Hematopoietic multipotent progenitor cell (in vitro differentiated cells): ENCODE measurements at places on chromosomes 6 and 20. TPM values are rescaled to one million over a fixed set of nuclear protein-coding genes. Genes with fewer than 3 reads are reported as not detected.

Gene PMEPA1
- total RNA-seq = 1.9 TPM

Gene PTCHD4
- under 0.01 TPM for total RNA-seq

Gene ARID1B
- total RNA-seq = 107 TPM

Gene PPIL1
- total RNA-seq = 17.8 TPM

Gene MYB
- total RNA-seq = 250 TPM

Gene ARFGEF3
- total RNA-seq = under 0.01 TPM

Gene MUCL3
- not detected for total RNA-seq

Gene CALHM5
- under 0.01 TPM for total RNA-seq

Gene RSPH9
- 0.27 TPM for total RNA-seq

Gene IL17A
- total RNA-seq = under 0.01 TPM

Gene TSPO2
- total RNA-seq = not detected

Gene PTK6
- under 0.01 TPM for total RNA-seq

Gene KIAA0408
- under 0.01 TPM for total RNA-seq

Gene OTOR
- not detected for total RNA-seq

Gene HCK
- total RNA-seq = 23.4 TPM

Gene TOX2
- total RNA-seq = not detected

DNA sequence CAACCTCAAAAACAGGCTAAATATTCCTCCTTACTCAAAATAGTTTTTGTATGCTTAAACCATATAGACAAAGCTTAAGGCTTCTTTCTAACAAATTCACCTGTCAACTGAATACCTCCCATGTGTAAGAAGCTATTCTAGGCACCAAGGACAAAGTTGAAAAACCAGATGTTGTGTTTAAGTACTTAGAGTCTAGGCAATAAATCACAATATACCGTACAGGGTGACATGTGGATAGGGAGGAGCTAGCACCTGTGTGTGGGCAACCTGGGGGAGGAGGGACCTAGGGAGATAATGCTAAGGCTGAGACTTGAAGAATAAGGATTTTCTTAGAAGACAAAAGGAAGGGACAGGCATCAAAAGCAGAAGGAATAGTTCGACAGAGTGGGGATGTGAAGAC, 123.5 kb downstream of the LMBRD1 start:
- DNase-seq = no peak

DNA sequence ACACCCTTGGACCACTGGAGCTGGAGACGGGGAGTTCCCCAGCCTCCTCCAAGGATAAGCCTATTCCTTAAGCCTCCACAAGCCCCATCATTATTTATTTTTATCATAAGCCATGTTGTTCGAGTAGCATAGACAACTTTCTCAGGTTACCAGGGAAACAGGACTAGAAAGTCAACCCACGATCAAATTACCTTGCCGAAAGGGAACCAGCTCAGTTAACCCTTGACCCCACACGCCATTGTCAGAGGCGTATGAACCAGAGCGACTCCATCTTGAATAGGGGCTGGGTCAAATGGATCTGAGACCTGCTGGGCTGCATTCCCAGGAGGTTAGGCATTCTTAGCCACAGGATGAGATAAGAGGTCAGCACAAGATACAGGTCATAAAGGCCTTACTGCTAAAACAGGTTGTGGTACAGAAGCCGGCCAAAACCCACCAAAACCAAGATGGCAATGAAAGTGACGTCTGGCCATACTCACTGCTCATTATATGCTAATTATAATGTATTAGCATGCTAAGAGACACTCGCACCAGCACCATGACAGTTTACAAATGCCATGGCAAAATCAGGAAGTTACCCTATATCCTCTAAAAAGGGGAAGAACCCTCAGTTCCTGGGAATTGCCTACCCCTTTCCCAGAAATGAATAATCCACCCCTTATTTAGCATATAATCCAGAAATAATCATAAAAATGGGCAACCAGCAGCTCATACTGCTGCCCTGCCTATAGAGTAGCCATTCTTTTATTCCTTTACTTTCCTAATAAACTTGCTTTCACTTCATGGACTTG, 22.4 kb downstream of the SYNJ2 start:
- no peak for DNase-seq

DNA sequence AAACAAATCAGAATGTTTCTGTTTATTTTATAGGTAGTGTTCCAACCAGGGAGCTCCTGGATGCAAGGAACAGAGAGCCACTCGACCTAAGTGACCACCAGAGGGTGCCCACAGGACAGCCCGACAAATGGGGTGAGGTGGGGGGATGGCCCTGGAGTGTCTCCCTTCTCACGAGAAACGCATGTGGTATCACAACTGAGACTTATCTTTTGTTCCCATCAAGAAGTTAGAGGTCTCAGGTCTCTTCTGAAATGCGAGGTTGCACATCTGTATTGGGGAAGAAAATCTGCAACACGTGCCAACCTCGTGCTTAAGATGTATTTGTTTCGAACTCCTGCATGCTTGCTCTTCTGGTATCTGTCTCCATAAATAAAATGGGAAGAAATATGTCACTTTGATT, 104.0 kb downstream of the ISM1 start:
- DNase-seq = peak; percentile 11

GRCh38 chr6:15232836-15233510, 12.9 kb upstream of the JARID2 start:
- no peak for DNase-seq

GRCh38 chr20:63529861-63530787, 7.1 kb downstream of the PTK6 start:
- no peak for DNase-seq

- no peak for DNase-seq
These were observed 57.9 kb upstream of the NHSL1 start for GRCh38 chr6:138557147-138557546.

DNA sequence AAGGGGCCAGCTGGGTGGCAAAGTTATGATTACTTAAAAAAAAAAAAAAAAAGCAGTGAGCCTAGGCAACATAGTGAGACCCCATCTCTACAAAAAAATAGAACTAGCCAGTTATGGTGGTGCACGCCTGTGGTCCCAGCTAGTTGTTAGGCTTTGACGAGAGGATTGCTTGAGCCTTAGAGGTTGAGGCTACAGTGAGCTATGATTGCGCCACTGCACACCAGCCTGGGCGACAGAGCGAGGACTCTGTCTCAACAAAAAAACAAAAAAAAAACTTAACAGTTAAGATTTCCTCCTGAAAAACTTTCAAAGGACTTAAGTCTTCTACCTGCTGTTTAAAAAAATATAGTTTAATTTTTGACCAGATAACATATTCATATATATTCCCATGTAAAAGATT, 2.4 kb downstream of the GTSF1L start:
- DNase-seq = no peak

- no peak for DNase-seq
These were observed 566.3 kb downstream of the DHX35 start for GRCh38 chr20:39528436-39528835.

- DNase-seq = no peak
These were observed 70.7 kb upstream of the NOTCH4 start for GRCh38 chr6:32294566-32294965.

- no peak for DNase-seq
These were observed 18.1 kb downstream of the ENPP1 start for GRCh38 chr6:131825946-131826345.

GRCh38 chr20:63351811-63352591, 9.1 kb downstream of the CHRNA4 start:
- DNase-seq = no peak

- peak; percentile 48 for DNase-seq
These were observed 34.2 kb upstream of the KCNK5 start for GRCh38 chr6:39263303-39264037.

- no peak for DNase-seq
These were observed 50.0 kb downstream of the CNKSR3 start for GRCh38 chr6:154460306-154461071.

- DNase-seq = no peak
These were observed 65.2 kb upstream of the UST start for GRCh38 chr6:148681666-148682065.

GRCh38 chr6:63097222-63097621, 114.0 kb upstream of the FKBP1C start:
- no peak for DNase-seq

DNA sequence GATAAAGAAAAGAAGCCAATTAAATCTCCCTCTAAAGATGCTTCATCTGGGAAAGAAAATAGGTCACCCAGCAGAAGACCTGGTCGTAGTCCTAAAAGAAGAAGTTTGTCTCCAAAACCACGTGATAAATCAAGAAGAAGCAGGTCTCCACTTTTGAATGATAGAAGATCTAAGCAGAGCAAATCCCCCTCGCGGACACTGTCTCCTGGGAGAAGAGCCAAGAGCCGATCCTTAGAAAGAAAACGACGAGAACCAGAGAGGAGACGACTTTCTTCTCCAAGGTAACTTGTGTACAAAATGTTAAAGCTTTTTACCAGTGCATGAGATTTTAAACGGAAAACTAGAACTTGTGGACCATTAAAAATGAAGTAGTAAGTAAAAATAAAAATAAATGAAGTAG, 46.5 kb downstream of the FAM217A start:
- DNase-seq = no peak

- DNase-seq = no peak
These were observed 53.4 kb upstream of the ECI2 start for GRCh38 chr6:4188801-4189200.

DNA sequence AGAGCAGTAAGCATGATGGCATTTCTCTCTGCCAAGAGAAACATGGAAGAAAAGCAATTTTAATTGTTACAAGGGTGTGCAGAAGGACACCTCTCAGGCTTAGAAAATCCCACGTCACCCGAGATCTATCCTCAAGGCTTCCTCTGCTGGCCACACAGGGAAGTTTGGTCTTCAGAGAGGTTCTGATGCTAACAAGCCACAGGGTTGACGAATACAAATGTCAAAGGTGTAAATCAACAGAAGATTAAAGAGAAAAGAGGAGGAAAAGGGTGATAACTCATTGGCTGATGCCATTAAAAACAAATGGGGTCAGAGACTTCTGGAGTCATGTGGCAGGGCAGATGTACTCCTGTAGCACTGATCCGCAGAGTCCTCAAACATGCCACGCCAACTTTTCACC, 33.6 kb upstream of the SPDEF start:
- DNase-seq = no peak

- DNase-seq = no peak
These were observed 69.5 kb upstream of the LTV1 start for GRCh38 chr6:143773506-143774150.

DNA sequence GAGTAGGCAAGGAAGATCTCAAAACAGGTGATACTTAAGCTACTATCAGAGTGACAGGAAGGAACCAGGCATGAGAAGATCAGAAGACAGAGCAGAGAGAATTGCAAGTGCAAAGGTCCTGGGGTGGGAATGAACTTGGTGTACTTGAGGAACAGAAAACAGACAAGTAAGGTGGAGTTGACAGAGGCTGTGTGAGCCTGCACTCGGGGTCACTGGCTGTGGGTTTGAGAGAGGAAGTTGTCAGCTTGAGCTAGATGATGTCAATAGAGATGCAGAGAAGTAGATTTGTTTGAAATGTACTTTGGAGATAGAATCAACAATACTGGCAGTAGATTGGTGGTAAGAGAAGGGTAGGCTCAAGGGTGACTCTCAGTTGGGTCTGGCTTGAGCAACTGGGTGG, 209.5 kb downstream of the CLIC5 start:
- DNase-seq = no peak

GRCh38 chr6:30325873-30326525, 728 bp upstream of the TRIM39 start:
- peak; percentile 84 for DNase-seq

GRCh38 chr20:24960861-24961260, 11.8 kb downstream of the CST7 start:
- DNase-seq = no peak

DNA sequence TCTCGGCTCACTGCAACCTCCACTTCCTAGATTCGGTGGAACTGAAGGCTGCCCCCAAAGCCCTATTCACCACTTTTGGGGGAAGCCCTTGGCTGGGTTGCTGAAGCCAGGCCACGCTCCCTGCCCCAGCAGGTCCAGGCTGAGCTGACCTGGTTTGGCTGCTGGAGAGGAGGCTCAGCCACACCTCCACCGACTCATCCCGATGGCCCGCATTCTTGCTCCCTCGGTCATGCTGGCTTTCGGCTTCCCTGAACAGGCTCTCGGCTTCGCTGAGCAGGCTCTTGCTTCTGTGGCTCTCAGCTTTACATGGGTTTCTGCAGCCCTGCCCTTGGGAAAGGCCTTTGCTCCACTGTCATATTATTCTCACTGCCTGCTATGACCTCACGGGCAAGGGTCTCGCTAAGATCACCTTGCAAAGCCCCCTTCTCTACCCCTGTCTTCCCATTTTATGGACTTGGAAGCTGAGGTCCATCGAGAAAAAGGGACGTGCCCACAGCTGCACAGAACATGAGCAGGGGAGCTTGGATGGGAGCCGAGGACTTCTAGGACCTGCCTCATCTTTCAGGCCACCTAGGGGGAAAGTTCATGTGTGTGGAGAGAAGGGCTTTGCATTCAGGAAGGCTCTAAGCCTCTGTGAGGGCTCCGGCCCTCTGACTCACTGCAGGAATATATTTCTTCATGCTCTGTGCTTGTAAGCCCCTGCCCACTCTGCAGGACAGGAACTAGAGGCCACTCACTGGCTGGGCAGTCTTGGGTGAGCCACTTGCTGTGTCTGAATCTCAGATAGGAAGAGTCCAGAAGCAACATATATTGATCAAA, 15.6 kb downstream of the ARHGAP40 start:
- no peak for DNase-seq

- DNase-seq = peak; percentile 9
These were observed 50.0 kb upstream of the SCGN start for GRCh38 chr6:25601800-25602673.

DNA sequence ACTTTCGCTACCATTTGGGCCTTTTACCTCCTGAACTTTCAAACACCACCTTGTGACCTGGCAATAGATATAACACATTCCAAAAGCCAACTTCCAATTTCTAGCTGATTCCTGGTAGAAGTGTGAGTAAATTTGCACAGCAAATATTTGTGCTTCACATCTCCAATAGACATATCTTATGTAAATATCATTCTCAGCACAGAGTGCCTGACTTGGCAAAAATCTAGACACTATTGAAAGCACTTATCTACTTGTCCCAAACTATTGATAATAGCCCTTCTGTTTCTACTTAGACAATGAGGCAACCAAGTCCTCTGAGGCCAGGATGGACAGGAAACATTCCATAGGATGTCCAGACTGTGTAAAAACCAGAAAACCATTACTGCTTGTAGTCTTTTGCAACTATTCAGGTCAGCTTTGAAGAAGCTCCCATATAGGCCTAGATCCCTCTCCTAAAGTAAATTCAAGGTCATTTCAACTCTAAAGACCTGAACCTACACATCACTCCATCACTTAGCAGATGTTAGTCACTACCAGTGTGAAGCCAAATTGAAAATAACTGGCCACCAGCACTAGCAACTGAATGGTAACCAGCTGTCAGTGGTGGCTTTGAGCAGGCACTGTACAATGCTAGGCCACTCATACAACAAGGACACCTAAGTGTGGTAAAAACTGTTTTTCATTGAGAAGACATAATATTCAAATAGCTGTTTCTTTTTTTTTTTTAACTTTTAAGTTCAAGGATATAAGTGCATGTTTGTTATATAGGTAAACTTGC, 95.3 kb upstream of the RSPO3 start:
- DNase-seq = no peak
